ENCODE measurements at places on chromosomes 2 and 18.

DNA sequence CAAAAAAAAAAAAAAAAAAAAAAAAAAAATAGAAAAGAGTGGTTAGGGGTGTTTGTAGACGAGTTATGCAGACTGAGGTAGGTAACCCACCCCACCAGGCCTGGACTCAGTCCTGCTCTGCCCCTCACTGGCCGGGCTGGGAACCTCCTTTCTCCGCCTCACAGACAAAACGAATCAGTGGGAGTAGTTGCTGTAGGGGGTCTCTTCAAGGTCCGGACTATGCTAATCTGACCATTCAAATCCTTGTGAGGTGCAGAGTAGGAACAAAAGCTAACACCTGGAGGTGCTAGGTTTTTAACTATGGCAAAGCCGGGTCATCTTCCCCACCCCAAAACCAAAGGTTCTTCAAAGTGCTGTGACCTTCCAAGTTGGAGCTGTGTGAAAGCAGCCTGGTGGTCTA lies 223.7 kb downstream of the SLC4A3 start:
- DNase-seq: no peak

- no peak for DNase-seq
Measured at GRCh38 chr2:95053543-95053942, 28.0 kb downstream of the MAL start.

DNA sequence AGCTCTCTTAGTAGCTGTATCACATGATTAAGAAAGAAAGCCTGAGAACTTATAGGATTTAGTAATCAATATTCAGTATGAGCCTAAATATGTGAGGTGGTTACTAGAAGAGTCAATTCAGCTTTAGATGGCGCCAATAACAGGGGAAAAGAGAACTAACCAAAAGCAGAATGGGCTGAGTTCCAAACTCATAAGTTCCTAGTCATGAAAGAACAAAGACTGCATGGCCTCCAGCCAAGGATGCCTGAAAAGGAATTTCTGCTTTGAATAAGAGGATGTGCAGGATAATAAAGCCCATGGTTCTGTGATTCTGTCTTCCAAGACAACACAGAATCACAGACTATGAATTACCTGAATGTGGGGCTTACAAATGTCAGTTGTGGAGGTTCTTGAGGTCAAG lies 196.5 kb downstream of the SATB2 start:
- peak; percentile 90 for DNase-seq

DNA sequence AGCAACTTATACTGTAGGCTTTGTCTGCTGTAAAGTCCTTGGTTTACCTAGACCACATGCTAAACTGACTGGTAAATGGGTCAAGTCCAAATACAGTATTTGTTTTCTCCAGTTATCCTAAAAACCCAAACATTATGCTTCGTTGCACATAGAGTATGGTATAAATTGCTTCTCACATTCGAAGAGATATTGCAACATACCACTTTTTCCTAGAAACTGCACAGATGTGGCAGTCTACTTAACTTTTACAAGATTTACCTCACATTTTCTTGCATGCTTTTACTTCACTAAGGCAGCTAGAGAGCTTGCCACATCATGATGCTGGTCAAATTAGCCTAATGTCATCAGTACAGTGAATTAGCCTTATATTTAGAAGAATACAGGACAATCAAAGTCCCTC lies 66.0 kb upstream of the SCN7A start:
- no peak for DNase-seq

- DNase-seq: peak; percentile 70
Measured at GRCh38 chr2:181851726-181852125, 39.8 kb upstream of the ITPRID2 start.

DNA sequence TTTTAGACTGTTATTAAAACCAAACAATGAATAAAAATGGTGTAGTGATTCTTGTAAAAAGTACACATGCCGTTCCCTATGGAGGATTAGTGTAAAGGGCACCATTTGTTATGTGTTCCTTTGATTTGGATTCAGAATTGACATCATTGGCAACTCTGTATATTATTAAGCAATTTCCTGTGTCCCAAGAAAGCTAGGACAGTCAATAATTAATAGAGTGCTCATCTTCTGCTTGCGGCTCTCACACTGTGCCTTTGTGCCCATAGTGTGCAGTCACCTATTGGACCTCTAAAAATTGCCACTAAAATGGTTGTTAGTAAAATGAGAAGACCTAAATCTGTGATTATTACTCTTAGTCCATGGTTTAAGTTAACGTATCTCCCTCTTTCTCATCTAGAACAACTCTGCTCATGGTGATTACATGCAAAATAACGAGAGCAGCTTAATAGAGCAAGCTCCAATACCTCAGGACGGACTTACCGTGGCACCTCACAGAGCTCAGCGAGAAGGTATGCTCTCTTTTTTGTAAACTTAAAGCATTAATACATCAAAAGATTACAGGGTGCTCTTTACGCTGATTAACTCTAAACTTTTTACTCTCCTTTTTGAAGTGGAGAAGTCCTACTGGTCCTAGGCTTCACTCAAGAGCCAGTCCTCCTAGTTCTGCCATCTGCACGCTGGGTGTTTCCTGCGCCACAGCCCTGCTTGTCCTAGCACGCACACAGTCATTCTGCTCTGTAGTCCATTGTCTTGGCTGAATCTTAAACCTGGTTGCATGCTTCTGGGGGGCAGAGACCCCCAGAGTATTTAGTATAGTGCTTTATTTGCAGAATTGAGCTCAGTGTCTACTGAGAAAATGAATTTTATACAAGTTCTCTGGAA lies 16.7 kb downstream of the ZCCHC2 start:
- no peak for DNase-seq

DNA sequence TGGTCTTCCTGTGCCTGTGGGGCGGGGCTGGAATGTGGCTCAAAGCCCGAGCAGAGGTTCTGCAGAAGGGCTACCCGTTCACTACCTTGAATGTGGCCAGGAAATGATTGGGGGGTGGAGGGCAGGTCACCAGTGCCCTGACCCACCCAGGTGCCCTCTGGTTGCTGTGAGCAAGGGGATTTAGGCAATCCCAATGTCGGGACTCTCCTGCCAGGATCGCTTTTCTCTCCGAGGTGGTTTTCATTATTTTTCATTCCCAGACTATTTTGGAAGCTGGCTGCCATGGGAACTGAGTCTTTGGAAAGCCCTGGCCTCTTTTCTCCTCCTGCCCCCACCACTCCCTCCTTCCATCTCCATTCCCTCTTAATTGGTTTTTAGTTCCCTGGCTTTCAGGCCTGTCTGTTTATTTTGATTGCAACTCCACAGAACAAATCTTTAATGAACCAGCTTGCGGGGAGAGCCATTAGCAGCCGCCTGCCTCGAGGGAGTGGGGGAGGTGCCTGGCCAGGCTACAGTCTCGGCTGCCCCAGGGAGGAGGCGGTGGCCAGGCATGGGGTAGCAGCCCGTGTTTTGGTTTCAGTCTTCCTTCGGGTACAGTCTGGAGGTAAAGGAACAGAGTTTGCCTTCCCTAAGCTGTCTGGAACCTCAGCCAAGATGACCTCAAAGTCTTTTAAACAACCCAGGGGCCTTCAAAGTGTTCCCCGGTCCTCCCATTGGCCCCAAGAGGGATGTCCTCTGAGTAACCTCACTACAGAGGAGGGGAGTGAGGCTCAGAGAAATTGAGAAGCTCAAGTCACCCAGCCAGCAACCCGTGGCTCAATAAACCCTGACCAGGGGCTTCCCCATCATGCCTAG lies 114.4 kb upstream of the HAAO start:
- DNase-seq: peak; percentile 26

GRCh38 chr18:53153281-53153680 lies 813.3 kb downstream of the DCC start:
- peak; percentile 61 for DNase-seq

- DNase-seq: no peak
Measured at GRCh38 chr2:63500398-63500797, 87.9 kb downstream of the WDPCP start.

GRCh38 chr2:19654310-19655090 lies 247.3 kb downstream of the TTC32 start:
- no peak for DNase-seq

- DNase-seq: no peak
Measured at GRCh38 chr2:25176541-25177181, 8.3 kb upstream of the POMC start.

GRCh38 chr2:123737371-123737770 lies 287.7 kb upstream of the CNTNAP5 start:
- no peak for DNase-seq

DNA sequence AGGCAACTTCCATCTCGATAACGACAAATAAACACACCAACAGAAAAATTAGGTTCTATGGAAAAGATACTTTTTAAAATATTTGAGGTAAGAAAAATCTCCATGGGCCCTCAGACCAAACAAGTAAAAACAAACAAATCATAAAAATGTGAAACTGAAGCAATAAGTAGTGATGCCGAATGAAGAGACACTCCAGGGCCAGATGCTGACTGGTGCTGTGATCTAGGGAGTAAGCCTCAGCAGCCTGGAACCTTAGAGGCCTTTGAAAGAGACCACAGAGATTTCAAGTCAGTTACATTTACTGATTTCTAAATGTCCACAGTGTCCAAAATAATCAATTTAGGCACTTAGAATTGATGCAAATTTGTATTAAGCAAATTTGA lies 1144.7 kb downstream of the CNTNAP5 start:
- DNase-seq: no peak

DNA sequence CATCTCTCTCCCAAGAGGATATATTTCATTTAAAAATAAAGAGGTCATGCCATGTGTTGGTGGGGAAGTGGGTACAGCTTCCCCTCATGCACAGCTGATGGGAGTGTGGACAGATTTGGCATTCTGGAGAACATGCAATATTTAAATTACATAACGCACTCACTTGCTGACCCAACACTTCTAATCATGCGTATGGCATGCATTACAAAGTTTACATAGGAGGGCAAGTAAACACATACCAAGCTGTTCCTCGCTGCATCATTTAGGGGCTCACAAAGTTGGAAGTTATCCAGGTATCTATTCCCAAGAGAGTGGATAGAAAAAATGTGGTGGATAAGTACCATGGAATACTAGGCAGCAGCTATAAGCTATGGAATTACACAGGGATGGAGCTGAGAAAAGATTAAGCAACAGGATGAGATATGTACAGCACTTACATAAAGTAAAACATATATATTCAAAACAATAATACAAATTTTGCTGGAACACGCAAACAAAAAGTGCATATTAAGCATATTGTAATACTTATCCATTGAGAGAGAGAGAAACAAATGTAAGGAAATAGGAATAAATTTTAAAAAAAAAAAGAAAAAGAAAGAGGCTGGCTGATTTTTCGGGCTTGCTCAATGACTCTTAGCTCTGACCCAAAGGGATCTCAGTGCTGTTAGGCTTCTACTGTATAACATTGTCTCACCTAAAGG lies 11.0 kb downstream of the CYP1B1 start:
- DNase-seq: no peak

DNA sequence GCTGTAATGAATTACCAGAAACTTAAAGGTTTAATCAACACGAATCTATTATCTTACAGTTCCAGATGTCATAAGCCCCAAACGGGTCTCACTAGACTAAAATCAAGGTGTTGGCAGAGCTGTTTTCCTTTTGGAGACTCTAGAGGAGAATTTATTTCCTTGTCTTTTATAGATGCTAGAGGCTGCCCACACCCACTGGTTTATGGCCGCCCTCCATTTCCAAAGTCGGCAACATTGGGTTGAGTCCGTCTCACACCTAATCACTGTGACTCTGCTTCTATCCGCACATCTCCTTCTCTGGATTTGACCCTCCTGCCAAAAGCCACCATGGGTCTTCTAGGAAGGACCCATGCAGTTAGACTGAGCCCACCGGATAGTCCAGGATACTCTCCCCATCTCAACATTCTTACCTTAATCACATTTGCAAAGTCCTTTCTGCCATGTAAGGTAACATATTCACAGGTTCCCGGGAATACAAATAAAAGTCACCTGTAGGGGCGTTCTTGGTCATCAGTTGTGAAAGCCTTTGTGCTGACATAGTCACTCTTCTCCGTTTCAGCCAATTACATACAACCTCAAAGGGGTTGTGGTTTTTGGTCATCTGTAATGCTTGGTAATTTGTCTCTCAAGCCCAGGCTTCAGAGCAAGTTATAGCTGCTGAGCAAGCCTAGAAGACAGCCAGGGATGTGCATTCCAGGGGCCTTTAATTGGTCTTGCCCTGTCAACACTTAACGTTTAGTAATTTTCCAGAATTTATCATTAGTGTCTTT lies 179.4 kb downstream of the ANTXR1 start:
- DNase-seq: no peak

DNA sequence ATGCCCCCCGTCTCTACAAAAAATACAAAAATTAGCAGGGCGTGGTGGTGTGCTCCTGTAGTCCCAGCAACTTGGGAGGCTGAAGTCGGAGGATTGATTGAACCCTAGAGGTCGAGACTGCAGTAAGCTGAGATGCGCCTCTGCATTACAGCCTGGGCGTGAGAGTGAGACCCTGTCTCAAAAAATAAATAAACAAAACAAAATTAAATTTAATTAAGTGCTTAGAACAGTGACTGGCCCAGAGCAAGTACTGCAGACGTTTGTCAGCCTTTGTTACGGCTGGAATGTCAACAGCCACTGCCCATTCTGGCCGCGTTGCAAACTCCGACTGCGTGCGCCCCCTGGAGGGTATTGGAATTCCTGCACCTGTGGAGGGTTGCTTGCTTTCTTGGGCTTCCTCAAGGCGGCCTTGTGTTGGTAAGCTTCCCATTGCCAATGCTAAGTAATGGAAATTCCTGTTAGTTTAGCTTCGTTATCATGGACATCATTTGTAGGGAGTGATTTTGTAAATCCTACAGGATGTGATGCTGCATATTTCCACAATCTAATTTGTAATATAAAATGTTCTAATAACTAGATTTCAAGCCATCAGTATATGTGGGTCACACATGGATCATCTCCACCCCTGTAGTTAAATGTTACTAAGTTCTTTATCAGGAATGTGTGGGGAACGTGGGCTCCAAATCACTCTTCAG lies 15.9 kb upstream of the ATP6V1B1 start:
- peak; percentile 80 for DNase-seq

DNA sequence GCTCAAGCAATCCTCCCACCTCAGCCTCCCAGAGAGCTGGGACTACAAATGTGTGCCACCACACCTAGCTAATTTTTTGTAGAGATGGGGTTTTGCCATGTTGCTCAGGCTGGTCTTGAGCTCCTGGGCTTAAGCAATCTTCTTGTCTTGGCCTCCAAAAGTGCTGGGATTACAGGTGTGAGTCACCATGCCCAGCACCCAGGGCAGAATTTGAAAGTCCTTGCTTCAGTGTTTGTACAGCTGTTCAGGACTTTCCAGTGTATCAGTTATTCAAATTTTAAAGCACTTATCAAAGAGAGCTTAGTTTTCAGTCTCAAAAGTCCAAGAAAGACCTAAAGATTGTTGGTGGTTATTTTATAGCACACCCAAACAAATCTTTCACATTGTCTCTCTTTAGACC lies 43.6 kb upstream of the VPS54 start:
- DNase-seq: no peak

DNA sequence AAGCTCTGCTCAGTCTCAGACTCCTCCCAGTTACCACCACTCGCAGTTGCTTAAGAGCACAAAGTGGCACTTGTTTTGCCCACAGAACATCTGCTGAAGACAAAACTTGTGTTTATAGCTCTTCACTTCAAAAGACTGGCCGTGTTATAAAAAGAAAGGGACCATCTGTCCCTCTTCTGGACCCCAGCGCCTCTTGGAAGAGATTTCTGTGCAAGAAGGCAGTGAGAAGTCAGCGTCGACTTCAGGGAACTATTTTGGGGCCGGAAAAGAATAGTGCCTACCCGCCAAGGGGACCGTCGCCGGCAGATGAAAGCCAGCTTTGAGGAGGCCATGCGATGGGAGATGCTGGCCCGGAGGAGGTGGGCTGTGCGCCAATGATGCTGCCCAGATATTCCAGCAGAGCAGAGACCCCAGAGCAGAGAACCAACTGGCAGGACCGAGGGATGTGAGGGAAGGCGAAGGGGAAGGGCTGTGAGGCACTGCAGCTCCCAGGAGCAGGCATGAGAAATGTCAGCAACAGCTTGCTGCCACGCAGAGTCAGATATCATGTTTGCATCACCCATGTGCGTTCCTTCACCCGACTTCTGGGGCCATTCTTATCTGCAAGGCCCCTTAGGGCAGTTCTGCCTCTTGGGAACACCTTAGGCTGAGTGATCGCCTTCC lies 270.9 kb downstream of the ATAD2B start:
- no peak for DNase-seq

Measured in A673 (cell line).